ENCODE measurements at places on chromosomes 4 and X. TPM values are rescaled to one million over a fixed set of nuclear protein-coding genes. Genes with fewer than 3 reads are reported as not detected.

UGT8 gene
- total RNA-seq = 0.16 TPM

DHX15 gene
- total RNA-seq = 207 TPM

HSFX4 gene
- not detected for total RNA-seq

GAGE12F gene
- total RNA-seq = not detected

- DNase-seq = no peak
- H3K4me1 ChIP-seq = no peaks in the 10 kb centered on the region
- H3K27me3 ChIP-seq = no peaks in the 10 kb centered on the region
- H3K36me3 ChIP-seq = no peaks in the 10 kb centered on the region
Observed at GRCh38 chrX:77875372-77875771, 19.9 kb downstream of the MAGT1 start.

DNA sequence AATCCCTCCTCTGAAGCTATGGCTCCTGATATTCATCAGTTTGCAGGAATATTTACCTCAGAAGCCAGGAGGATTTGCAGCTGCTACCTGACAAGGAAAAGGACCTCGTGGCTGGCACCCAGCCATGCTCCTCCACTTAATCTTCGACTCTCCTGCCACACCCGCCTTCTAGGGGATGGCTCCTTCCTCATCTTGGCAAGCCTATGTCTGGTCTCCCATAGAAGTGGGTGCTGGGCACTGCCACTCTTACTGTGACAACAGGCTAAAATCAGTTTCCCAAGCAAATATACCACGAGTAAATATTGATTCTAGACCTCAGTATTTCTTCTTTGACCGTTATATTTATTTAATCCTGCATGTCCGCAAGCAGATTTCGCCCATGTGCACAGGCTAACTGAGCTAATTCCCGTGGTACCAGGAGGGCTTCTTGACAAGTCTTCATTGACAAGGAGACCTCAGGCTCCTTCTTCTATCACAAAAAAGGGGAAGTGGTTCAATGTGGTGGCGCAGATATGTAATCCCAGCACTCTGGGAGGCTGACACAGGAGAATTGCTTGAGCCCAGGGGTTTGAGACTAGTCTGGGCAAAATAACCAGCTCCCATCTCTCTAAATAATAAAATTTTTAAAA lies 52.6 kb upstream of the DCTD start:
- no peak overlapping the region for H3K27ac ChIP-seq
- no peaks in the 10 kb centered on the region for H3K27me3 ChIP-seq
- DNase-seq = no peak
- no peaks in the 10 kb centered on the region for H3K4me1 ChIP-seq
- H3K36me3 ChIP-seq = no peaks in the 10 kb centered on the region
- no peak overlapping the region for H3K4me3 ChIP-seq

- H3K4me1 ChIP-seq = no peaks in the 10 kb centered on the region
- no peak overlapping the region for H3K27ac ChIP-seq
- H3K4me3 ChIP-seq = no peak overlapping the region
- H3K36me3 ChIP-seq = no peaks in the 10 kb centered on the region
- DNase-seq = no peak
Observed at GRCh38 chrX:22628275-22628674, 355.6 kb downstream of the CBLL2 start.

- no peak overlapping the region for H3K27ac ChIP-seq
- H3K36me3 ChIP-seq = no peaks in the 10 kb centered on the region
- no peak for DNase-seq
- H3K4me3 ChIP-seq = no peak overlapping the region
- no peaks in the 10 kb centered on the region for H3K27me3 ChIP-seq
- no peaks in the 10 kb centered on the region for H3K4me1 ChIP-seq
Observed at GRCh38 chr4:149047368-149047767, 605.2 kb upstream of the NR3C2 start.

DNA sequence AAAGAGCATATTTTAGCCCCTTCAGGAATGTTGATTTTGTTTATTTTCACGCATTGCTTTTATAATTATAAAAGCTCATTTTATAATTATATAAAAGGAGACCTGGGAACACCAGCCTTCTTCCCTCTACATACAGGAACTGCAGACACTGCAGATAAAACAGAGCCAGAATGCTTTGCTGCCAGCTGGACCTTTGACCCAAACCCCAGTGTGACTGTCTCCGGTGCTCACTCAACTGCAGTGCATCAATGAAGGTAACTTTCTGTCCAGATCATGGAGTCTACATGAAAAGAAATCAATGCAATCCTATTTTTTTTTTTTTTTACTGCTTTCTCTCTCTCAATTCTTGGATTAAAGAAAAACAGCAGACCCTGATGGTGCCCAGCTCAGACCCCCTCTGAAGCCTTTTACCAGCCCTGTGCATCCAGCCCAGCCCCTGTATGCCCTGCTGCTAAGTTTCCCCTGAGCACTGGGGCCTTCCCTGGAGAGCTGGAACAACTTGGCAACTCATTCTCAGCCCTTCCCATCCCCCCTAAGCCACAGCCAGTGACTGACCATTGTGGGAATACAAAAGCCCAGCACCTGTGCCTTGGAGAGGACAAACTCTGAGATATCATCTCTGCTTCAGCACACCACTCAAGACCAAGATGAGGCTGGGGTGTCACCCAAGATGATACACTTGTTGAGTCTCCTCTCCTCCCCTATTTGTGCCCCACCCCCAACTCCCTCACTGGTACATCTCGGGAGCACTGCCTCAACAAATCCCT lies 182.1 kb downstream of the EVC2 start:
- peaks cover 5% of the 10 kb centered on the region for H3K4me1 ChIP-seq
- H3K4me3 ChIP-seq = no peak overlapping the region
- H3K27ac ChIP-seq = no peak overlapping the region
- DNase-seq = no peak
- no peaks in the 10 kb centered on the region for H3K36me3 ChIP-seq

DNA sequence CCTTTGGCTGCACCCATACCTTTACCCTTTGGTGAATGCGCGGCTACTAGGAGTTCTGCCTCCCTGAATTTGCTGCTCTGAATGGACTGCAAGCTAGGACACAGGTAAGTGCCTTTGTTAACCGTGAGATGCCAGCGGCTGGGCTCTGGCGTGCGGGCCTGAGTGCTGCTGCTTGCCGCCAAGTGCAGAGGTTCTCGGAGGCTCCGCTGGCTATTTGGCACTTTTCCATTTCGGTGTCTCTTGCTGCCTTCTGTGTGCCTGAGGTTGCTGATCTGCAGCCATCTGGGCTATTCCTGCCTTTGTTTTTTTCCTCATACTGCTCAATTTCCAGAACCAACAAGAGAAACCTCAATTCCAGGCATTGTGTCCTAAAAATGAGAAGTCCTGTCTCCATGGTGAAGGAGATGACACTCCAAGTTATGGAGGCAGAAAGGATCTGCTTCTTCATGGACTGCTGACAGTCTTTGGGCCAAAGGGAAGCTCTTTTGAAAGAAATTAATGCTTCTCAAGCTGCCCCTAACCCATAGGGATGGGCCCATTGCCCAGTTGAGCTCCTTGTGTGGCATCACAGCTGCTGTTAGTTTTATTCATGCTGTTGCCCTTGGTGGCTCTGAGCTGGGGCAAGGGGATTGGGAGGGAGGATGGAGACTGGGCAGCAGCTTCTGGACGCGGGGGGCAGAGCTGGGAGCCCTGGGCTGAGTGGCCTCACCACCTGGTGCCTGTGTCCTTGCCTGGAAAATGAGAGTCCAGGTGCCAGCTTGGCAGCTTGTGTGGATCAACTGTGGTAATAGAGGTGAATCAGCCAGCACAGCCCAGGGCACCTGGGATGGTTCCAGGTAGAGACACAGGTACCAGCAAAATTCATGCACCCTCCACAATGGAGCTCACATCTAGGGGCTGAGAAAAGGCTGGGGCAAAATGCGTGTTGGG lies 3.8 kb upstream of the TBC1D14 start:
- H3K27ac ChIP-seq = peak overlapping the region; percentile 57
- no peaks in the 10 kb centered on the region for H3K4me1 ChIP-seq
- no peak for DNase-seq
- no peaks in the 10 kb centered on the region for H3K36me3 ChIP-seq

GRCh38 chr4:74311696-74312313 lies 3.5 kb downstream of the EPGN start:
- no peaks in the 10 kb centered on the region for H3K4me1 ChIP-seq
- H3K27me3 ChIP-seq = no peaks in the 10 kb centered on the region
- no peak overlapping the region for H3K4me3 ChIP-seq
- no peak overlapping the region for H3K27ac ChIP-seq

DNA sequence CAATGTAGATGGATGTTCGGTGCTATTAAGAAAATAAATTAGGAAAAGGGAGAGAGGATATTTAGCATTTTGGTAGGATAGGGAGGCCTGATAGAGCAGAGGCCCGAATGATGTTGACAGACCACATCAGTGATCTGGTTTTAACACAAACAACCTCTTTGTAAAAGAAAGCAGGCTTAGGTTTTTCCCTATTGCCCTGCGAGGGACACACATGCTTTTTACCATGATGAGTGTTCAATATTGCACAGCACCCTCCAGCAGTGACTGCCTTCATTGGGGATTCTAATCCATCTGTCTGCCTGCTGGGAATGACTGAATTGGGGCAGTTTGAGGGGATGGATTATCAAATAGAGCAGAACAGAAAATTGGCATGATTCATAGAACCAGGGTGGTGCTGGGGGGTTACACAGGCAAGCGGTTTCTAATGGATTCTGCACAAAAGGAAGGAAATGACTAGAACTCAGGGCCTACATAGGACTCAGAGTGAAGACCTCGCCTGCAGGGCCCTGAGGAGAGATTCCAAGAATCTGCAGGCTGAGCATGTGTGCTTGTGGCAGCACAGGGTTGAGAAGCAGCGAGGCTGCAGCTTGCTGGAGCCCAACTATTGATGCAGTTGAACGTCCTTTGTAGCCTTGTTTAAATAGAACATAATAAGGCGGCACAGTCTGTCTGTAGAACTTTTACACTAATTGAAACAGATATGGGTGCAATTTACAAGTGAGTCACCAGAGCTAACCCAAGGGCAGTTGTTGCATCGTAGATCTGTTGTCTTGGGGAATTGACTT lies 58.0 kb downstream of the RHOH start:
- H3K27me3 ChIP-seq = no peaks in the 10 kb centered on the region
- peak overlapping the region; percentile 29 for H3K27ac ChIP-seq
- no peaks in the 10 kb centered on the region for H3K36me3 ChIP-seq
- no peak overlapping the region for H3K4me3 ChIP-seq
- H3K4me1 ChIP-seq = no peaks in the 10 kb centered on the region

DNA sequence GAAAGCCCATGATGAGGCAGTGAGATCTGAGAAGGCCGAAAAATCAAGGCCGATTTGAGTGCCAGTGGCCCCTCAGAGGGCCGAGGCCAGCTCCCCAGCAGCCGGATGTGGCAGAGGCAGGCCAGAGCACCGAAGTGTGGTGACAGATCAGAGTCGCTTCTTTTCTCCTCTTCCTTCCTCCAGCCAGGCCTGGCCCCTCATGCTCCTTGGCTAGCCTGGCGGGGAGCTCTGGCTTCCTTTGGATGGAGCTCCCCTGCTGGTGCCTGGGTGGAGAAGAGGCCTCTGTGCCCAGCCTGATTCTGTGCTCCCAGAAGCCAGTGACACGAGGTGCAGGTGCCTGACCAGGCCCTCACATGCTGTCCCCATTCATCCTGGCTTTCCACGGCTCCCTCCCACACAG lies 127.2 kb upstream of the PABPC4L start:
- no peaks in the 10 kb centered on the region for H3K36me3 ChIP-seq
- H3K27me3 ChIP-seq = no peaks in the 10 kb centered on the region
- H3K4me1 ChIP-seq = no peaks in the 10 kb centered on the region

GRCh38 chrX:83160096-83160495 lies 348.0 kb upstream of the POU3F4 start:
- H3K4me1 ChIP-seq = no peaks in the 10 kb centered on the region
- no peak for DNase-seq
- no peak overlapping the region for H3K27ac ChIP-seq

DNA sequence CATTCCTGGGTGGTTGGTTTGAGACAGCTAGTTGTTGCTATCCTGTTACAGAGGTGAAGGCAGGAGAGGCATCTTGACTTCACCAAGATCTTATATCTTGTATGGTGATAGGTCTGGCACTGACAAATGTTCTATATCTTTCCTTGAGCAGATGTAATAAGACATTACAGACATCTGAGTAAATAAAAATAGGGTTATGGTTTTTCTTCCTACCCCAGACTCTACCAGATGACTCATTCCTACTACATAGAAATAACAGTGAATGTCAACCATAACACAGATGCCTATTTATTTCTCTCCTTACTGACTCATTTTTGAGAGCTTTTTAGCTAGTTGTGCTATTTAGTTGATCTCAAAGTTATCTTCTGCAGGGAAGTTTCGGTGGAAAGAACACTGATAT lies 21.9 kb downstream of the HNRNPH2 start:
- no peak for DNase-seq
- H3K4me1 ChIP-seq = no peaks in the 10 kb centered on the region
- H3K4me3 ChIP-seq = no peak overlapping the region
- peak overlapping the region; percentile 32 for H3K27ac ChIP-seq
- no peaks in the 10 kb centered on the region for H3K27me3 ChIP-seq
- H3K36me3 ChIP-seq = no peaks in the 10 kb centered on the region

GRCh38 chr4:107069049-107069448 lies 32.9 kb upstream of the DKK2 start:
- H3K4me1 ChIP-seq = no peaks in the 10 kb centered on the region
- H3K27ac ChIP-seq = no peak overlapping the region
- no peak overlapping the region for H3K4me3 ChIP-seq
- no peaks in the 10 kb centered on the region for H3K36me3 ChIP-seq
- no peak for DNase-seq

DNA sequence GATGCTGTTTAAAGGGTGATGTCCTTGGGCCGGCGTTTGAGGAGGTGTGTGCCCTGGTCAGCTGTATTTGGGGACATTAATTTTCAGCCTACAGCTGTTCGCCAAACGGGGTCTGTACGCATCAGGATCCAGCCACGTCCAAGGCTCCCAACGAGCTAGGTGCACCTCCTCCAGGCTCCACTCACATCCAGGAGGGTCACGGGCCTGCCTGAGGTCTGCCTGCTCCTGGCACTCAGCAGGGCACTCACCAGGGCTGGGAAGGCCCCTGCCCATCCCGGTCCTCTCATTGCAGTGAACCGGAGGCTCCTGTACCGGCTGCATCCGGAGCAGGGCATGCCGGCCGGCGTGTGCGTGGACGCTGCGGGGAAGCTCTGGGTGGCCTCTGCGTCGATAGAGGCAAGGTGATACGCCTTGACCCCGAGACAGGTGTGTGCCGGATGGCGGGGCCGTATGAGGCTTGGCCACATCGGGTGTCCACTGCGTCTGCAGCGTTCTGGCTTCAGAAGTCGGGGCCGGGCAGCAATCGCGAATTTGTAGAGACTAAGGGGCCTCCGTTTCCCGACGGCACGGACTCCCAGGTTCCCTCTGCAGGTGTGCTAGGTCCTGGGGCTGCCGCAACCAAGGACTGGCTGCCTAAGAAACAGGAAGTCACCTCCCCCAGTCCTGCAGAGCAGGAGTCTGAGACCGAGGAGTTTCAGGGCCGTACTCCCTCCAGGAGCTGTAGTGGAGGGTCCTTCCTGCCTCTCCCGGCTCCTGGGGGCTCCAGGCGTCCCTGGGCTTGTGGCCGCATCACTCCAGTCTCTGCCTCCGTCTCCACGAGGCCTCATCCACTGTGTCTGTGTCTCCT lies 27.5 kb upstream of the PLCXD1 start:
- H3K4me1 ChIP-seq = no peaks in the 10 kb centered on the region
- peaks cover 12% of the 10 kb centered on the region for H3K27me3 ChIP-seq
- no peaks in the 10 kb centered on the region for H3K36me3 ChIP-seq
- H3K27ac ChIP-seq = no peak overlapping the region

GRCh38 chr4:172007889-172008288 lies 194.7 kb downstream of the GALNTL6 start:
- H3K4me3 ChIP-seq = no peak overlapping the region
- H3K27me3 ChIP-seq = no peaks in the 10 kb centered on the region
- H3K36me3 ChIP-seq = no peaks in the 10 kb centered on the region
- no peaks in the 10 kb centered on the region for H3K4me1 ChIP-seq

Data from breast epithelium (tissue), 4 donors.